Jurkat, Clone E6-1 (cell line): ENCODE measurements at places on chromosomes 2 and 18.

DNA sequence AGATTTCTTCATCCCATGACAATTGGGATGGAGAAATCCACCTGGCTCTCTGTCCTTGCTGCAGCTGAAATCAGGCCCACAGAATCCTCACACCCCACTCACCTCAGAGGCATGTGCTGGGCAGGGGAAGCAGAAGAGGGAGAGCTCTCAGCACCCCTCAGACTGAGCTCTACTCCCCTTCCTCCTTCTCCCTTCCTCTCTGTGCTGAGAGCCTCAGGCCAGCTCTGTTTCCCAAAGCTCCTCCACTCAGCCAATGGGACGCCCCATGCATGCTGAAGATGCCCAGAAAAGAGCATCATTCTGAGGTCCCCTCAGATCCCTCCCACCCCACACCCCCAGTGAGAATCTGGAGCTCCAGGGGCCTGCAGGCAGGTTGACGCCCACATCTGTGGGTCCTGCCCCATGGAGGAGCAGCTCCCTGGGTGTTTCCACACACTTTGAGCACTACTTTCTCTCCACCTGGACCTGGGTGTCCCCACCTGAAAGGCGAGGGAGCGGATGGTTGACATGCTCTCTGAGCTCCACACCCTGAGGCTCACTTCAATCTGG is 637.7 kb upstream of the ID2 start:
- no peak for DNase-seq

GRCh38 chr2:140918426-140918825 is 1212.4 kb downstream of the LRP1B start:
- no peak for DNase-seq

DNA sequence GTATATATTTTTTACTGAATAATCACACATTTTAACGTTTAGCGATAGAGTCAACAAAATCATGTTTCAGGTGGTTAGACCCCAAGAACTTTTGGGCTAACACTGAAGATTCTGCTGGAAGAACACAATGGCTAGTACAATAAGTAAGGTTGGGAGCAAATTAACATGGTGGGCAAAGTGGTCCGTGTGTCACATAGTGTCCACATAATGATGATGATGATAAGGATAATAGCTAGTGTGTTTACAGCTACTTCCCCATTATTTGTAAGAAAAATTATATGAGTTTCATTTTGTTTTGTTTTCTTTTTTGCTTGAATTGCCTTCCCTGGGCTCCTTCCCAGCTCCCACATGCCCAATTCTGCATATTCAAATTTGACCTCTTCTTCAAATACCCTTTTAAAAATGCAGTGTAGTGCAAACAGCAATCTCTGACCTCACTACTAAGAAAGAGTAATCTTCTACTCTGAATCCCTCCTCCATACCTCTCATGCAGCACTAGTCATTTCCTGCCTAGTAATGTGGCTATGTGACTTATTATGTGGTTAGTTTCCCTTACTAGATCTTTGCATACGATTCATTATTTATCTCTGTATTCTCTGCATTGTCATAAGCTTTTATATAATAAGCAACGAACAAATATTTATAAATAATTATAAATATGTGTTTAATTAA is 16.9 kb upstream of the VPS54 start:
- DNase-seq = peak; percentile 81

DNA sequence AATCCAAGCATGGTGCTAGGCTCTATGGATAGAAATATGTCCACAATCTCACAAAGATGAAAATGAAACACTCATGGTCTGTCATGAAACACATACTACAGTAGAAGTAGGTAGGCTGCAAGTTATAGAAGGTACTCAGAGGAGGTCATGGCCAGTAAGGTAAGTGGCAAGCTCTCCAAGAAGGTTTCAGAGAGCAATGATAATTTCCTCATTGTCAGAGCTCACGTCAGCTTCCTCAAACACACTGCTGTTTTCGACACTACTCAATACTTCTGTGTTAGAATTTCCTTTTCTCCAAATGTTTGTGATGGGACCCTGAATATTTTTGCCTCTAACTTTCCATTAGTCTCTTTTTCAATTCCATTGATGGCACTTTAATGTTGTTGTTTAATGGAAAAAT is 25.5 kb downstream of the CCDC141 start:
- DNase-seq = no peak

- no peak for DNase-seq
These were observed 72.4 kb downstream of the ALPK2 start for GRCh38 chr18:58556331-58557007.

DNA sequence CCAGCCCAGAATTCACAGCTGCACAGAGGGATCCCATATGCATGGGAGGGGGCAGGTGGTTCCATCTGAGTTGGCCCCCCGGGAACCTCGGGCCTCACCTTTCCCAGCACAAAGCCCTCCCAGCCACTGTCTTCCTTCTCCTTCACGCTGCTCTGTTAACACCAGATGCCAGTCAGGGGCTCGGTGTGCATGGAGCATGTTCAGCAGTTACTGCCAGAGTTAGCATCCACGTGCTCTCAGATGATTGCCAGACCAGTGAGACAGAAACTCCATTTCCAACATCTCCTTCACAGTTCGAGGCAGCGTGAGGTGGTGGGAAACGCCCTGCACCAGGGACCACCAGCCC is 101.0 kb downstream of the PTGR3 start:
- no peak for DNase-seq

GRCh38 chr2:24723665-24724064 is 69.5 kb downstream of the PTRHD1 start:
- DNase-seq = no peak
